ENCODE measurements at places on chromosomes 16 and 17.

DNA sequence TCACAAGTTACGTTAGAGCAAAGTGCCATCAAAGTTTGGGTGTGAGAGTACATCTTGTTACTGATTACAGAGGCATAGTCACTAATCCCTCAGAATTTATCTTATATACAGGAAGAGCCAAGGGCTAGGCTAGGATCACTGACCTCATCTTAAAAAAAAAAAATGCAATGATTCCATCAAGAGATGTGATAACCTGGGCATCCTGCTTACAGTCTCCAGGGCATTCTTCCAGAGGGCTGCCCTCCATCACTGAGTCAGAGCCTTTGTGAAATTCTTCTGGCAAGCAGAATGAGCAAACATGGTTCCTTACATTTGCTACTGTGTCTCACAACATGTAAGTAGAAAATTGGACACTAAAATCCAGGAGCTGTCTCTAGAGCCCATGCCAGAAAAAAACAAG, 410.6 kb downstream of the ZFHX3 start:
- DNase-seq: no peak

DNA sequence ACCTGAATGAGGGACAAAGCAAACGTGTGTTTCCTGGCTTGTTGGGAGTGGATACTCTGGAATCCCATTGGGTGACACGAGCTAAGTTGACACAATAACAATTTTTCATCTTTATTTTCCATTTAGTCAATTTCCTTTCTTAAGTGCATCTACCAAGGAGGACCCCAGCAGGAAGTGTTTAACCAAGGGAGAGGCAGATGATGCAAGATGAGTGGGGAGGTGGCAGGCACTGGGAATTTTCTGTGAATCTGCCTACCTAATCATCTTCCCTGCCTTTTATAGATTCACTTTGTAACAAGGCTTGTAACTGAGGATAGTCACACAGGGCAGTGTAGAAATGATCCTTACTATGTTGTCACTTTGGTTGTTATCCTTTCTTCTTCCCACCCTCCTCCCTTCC, 317.7 kb upstream of the HSBP1 start:
- no peak for DNase-seq

- DNase-seq: no peak
Measured at GRCh38 chr16:5735444-5735843, 637.8 kb upstream of the EEF2KMT start.

DNA sequence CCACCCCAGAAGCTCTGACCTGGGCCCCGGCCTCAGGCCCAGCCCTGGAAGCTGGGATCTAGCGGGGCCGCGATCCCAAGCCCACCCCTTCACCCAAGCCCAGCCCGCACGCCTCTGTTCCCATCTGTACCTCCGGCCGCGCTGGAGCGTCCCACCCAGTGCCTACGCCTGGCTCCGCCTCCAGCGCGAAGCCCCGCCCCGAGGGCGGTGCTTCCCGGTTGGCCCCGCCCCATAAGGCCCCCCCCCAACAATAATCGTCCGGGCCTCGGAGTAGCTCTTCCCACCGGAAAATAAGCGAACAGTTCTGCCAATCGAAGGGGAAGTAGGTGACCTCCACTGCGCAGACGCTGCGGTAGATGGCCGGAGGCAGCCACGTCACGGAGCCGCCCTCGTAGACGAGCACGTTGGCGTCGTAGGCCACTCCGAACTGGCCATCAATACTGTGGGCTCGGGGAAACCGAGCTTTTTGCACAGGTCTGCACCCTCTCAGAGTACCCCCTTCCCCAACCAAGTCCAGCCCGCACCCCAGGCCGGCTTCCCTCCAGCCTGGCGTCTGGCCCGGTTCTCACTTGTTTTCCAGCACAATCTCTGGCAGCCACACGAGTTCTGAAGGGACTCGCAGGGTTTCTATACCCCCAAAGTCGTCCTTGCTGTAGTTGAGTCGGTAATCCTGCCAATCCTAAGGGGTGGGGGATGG, 1.1 kb downstream of the CHRNE start:
- no peak for DNase-seq

DNA sequence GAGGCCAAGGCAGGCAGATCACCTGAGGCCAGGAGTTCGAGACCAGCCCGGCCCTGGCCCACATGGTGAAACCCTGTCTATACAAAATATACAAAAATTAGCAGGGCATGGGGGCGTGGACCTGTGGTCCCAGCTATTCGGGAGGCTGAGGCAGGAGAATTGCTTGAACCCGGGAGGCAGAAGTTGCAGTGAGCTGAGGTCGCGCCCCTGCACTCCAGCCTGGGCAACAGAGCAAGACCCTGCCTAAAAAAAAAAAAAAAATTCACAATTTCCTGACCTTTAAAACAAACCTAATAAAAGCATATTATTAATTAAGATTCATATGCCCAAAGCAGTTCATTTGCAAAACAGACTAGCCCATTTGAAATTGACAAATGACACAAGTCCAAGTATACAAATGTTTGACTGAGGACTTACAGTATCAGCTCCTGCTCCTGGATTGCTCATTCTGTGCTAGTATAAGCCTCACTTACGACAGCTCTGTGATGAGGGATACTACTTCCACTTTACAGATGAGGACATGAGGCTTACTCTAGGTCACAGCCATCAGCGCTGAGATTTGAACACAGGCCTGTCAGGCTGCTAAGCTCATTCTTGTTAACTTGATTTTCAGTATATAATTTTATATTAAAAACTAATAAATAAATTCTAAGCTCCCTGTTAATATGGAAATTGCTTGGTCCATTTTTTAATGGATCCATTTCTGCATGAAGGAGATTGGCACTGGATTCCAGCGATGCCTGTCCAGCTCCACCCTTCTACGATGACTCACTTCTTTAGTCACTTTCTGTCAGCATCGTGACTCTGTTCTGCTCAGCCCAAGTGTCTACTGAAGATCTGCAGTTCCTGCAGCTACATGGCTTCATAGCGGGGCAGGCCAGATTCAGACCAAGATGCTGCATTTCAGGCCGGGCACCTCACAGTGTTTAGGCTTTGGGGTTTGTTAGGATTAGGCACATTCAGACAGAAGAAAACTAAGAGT, 88.2 kb downstream of the WDR59 start:
- no peak for DNase-seq

GRCh38 chr17:8739097-8739496, 5.5 kb downstream of the CCDC42 start:
- DNase-seq: no peak

GRCh38 chr17:77634710-77635109, 323.8 kb upstream of the TNRC6C start:
- no peak for DNase-seq

DNA sequence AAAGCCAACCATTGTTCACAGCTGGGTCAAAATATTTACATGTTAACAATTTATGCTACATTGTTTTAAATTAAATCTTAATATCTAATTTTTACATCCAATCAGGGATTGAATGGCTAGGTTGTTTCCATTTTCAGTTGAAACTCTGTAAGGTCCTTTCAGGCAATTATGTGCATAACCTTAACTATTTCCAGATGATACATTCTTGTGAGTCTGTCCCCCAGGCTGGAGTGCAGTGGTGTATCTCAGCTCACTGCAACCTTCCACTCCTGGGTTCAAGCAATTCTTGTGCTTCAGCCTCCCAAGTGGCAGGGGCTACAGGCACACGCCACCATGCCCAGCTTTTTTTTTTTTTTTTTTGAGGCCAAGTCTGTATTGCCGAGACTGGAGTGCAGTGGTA, 10.4 kb downstream of the CDC42EP4 start:
- DNase-seq: no peak

DNA sequence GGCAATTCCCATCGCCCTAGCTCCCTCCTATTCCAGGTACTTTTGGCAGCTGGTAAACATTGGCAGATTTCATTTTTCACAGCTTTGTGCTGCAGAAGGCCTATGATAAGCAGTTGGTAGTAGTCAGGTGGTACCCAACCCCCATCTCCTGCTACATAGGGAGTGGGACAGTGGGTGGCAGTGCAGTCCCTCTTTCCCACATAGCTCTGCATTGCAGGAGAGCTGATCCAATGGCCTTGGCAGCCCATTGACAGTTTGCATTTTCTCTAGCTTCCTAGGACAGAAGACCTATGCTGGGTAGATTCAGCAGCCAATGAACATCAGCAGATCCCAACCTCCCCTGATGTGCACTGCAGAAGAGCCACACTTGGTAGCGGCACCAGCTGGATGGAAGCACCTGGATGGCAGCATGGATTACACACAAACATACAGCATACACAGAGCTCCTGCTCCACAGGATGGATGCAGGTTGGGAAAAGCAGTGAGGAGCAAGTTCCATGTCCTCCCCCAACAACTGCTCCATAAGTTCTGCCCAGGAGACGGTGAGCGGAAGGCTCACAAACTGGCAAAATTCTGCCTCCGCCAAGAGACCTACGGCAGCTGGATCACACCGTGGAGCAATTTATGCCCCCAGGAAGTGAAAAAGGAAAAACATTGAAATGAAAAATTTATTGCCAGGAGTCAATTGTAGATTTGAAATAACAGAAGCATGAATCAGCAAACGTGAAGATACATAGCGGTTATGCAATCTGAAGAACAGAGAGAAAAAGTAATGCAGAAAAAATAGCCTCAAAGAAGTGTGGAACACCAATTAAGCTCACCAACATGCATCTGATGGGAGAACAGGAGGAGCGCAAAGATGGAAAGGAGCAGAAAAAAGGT, 95.7 kb downstream of the CACNG1 start:
- DNase-seq: no peak

DNA sequence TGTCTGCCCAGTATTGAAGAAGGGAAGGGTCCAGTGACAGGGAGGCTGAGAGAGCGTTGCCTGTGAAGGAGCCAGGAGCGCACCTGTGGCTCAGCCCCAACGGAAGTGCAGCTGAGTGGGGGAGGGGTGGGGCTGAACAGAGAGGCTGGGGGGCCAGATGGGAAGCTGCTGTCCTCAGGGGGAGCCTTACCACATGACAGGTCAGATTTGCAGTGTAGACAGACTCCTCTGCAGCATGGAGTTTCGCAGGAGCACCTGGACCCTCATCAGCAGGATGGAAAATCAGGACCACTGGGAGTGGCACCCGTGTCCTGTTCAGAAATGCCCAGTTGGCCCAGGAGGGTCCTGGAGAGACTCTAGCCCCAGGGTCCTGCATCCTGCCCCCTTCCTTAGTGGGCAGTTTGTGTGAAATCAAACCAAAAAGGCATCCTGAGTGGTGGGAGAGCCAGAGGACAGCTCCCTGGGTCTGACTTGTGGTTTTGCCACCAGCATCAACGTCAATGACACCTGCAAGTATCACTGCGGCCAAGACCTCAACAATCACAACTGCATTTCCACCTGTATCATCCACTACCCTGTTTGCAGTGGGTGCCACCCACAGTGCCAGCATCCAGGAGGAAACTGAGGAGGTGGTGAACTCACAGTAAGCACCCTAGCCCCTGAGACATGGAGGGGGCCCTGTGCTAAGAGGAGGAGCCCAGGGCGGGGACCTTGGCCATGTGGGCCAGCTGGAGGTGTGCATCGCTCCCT, 7.8 kb downstream of the CD300A start:
- no peak for DNase-seq

- DNase-seq: no peak
Measured at GRCh38 chr16:49068224-49068623, 213.4 kb downstream of the CBLN1 start.

- DNase-seq: peak; percentile 19
Measured at GRCh38 chr17:8125154-8125946, 1.4 kb upstream of the HES7 start.

GRCh38 chr16:14011846-14012245, 59.3 kb upstream of the MRTFB start:
- no peak for DNase-seq
